ENCODE measurements at places on chromosomes 4 and X. TPM values are rescaled to one million over a fixed set of nuclear protein-coding genes. Genes with fewer than 3 reads are reported as not detected.

GRCh38 chr4:98150092-98150761 is 7.0 kb upstream of the STPG2 start:
- DNase-seq = peak; percentile 14

DNA sequence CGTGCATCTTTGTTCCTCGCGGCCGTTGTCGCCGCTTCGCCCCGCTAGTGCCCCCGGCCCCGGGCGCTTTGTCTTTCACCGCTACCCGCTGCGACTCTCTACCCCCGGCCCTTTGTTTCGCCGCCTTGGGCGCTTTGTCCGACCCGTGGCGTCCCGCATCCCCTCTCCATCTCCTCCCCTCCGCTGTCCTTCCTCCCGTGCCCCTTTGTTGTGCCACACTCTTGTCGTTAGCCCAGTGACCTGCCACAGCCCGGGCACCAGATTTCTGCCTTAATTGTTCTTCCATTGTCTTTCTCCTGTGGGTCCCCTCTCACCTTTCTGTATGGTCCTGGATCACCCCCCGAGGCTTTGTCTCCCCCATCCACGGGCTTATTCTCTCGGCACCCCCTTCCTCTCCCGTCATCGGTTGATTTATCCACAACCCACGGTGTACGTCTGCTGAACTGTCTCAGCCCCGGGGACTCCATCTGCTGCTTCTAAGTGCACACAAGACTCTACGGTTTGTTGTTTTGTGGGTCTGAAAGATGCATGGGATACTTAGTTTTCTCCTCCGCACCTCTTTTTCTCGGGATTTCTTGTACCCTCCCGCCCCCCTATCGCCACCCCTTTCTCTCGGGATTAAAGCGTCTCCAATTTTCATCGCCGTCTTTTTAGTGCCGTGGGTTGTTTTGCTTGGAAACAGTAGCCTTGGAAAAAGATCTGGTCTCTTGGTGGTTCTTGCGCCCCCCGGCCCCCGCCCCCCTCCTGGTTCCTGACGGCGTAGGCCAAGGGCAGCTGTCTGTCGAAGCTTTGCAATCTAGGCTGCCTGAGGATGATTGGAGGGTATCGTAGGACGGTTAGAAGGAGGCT is 783 bp downstream of the RBPJ start:
- DNase-seq = peak; percentile 53

The NMU gene
- not detected for total RNA-seq

The PCDH18 gene
- total RNA-seq = 16.6 TPM

DNA sequence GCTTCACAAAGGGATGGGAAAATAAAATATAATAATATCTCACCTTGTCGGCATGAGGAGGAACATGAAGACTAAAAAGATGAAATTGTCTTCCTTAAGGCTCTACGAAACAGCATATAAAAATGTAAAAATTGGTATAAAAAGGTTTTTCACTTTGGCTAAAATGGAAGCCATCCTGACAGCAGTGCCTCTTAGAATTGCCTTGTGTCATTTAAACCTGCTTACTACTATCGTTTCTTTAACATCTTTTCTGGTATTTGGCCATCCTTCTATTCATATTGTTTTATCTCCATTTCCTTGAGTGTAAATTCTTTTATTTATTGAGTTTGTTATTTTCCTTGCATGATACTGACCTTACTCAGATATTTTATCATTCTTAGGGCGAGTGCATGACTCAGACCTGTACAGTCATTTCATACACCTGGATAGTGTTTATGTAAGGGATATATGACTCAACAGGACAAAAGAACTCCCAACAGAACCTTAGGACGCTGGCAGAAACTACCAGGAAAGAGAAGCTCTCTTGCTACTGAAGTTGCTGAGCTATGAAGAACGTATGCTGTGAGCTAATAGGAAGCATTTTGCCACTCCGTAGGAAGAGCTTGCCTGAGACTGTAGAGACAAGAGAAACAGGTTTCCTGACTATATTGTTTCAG is 5.8 kb upstream of the CDKN2AIP start:
- DNase-seq = peak; percentile 49

- no peak for DNase-seq
These were observed 213.9 kb downstream of the SPOCK3 start for GRCh38 chr4:167020410-167020809.

- no peak for DNase-seq
These were observed 2.3 kb downstream of the PLAC8 start for GRCh38 chr4:83112231-83112630.

DNA sequence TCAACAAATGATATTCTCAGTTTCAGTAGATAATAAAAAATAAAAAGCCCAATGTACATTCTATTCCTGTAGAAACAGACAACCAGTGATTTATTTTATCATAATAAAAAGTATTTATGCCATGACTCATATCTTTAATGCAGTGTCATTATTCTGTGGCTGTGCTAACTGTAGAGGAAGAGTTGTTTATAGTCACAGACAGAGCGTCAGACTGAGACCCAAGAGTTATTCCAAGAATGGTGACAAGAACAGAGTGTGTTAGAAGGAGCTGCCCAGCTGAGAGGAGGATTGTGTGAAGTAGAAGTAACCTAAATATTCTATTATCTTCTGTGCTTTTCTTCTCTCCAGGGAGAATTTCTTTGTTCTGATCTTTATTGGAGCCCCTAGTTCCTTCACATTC is 210.7 kb downstream of the PPP1R2C start:
- peak; percentile 7 for DNase-seq

DNA sequence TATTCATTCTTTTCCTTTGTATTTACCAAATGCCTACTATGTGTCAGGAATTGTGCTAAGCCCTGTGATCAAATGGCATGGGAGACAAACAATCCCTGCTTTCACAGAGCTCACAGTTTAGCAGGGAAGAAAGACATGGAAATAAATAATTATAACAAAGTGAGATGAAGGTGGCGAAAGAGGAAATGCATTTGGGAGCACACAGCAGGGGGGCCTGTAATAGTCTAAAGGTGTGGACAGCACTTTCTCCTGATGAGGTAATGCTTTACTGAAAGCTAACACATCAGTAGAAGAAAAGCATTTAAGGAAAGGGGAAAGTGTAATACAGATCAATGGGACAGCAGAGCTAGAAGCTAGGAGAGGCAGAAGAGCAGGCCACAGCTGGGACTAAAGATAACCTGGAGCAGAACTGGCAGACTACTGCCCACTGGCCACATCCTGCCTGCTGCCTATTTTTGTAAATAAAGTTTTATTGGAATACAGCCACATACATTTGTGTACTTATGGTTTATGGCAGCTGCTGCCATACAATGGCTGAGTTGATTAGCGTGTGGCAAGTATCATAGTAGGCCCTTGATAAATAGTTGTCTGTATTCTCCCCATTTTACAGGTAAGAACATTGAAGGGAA is 67.1 kb upstream of the TAPT1 start:
- DNase-seq = no peak

The PRDM8 gene
- total RNA-seq = 86.8 TPM

- DNase-seq = no peak
These were observed 19.9 kb upstream of the TMSB4X start for GRCh38 chrX:12954981-12955380.

The RAB28 gene
- 28.0 TPM for total RNA-seq

The GAGE12H gene
- not detected for total RNA-seq

- DNase-seq = peak; percentile 93
These were observed 81.0 kb upstream of the KLF3 start for GRCh38 chr4:38582889-38583470.

The CLTRN gene
- not detected for total RNA-seq

DNA sequence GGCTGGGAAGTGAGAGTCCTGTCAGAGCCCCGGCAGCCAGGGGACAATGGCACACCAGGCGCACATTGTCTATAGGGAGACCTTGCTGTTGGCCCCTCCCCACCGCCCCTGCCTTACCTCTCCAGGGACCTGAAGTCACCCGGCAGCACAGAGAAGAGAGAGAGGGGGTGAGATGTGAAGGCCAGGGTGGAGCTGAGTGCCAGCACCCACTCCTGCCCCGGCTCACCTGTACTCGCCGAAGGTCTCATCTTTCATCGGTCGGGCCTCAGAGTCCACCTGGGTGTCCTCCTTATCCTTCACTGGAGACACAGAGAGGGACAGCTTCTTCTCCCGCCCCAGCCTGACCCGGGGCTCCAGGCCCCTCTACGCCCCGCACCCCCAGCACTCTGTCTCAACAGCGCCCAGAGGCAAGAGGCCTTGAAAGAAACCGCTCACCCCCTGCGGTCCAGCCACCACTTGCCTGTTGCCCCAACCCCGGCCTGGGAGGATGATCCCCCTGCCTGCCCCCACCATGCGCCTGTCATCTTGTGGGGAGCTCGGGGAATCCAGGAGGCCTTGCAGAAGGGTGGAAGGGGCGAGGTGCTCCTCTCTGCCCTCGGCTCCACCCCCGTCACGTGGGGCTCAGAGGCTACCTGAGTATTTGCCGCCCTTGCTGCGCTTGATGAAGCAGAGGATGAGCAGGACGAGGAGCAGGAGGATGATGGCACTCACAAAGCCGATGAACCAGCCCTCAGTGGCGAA is 22.6 kb downstream of the L1CAM start:
- DNase-seq = no peak

- DNase-seq = no peak
These were observed 1.5 kb upstream of the EDNRA start for GRCh38 chr4:147479376-147479775.

DNA sequence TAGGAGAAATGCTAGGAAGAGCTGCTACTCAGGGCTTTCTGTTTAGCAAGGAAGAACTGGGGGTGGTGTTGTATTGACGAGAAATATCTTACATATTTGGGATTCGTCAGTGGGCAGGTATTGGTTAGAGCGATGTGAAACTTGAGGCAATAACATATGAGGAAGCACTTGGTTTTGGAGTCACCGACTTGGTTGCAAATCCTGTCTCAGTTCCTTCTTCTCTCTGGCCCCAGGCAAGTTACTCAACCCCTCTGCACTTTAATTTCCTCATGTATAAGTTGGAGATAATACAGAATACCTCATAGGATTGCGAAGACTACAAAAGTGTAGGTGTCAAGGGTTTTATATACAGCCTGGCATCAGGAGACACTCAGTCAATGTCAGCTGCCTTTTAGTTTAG is 34.1 kb downstream of the GPAT3 start:
- no peak for DNase-seq

The ATG4A gene
- 13.3 TPM for total RNA-seq

DNA sequence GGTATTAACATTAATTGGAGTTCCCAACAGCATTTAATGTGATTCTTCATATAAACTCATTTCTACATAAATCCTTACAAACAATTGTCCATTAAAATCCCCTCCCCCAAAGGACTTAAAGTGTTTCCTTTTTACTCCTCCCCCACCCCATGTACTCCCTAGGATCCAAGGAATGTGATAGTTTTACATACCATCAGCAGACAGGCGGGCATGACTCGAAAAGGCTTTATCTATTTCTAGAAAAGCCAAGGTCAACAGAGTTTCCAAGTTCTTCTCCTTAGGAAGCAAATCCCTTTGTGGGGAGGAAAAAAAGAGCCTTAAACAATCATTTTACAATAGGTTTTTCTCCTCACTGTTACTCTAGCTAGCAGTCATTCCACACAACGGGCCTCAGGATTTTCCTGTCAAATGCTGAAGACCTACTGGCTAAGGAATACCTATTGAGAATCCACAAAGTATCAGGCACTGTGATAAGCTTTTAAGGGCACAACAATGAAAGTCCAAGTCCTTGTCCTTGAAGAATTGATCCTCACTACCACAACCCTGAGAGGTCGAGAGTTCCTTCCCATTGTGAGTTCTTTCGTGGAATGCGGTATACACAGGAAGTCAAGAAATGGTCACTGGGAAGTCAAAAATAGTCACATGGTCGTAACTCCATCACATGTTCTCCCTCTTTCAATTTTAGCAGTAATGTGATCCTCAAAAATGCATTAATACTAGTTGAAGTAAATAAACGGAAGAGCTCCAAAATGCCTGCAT is 7.2 kb downstream of the PPM1K start:
- peak; percentile 7 for DNase-seq

GRCh38 chr4:154778264-154778663 is 2.8 kb upstream of the RBM46 start:
- DNase-seq = no peak

Data from LHCN-M2 (cell line).